ENCODE measurements at places on chromosomes 12 and 14.

DNA sequence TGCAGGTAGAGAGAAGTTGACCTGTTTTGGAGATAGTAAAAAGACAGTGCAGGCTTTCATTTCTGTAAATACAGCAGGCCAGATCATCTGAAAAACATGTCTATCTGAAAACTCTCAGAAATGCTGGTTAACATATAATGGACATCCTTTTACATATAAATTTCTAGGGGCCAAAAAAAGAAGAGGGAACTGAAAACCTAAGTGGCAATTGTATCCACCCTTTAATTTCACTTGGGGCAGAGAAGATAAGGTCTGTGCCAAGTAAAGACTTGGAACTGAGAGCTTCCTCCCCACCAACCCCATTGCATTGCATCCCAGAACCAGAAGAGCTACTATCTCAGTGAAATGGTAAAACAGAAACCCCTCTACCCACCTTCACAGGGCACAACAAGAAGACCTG lies 141.0 kb downstream of the SRGAP1 start:
- DNase-seq = no peak

- DNase-seq = no peak
Observed at GRCh38 chr14:96584199-96584906, 82.2 kb downstream of the PAPOLA start.

DNA sequence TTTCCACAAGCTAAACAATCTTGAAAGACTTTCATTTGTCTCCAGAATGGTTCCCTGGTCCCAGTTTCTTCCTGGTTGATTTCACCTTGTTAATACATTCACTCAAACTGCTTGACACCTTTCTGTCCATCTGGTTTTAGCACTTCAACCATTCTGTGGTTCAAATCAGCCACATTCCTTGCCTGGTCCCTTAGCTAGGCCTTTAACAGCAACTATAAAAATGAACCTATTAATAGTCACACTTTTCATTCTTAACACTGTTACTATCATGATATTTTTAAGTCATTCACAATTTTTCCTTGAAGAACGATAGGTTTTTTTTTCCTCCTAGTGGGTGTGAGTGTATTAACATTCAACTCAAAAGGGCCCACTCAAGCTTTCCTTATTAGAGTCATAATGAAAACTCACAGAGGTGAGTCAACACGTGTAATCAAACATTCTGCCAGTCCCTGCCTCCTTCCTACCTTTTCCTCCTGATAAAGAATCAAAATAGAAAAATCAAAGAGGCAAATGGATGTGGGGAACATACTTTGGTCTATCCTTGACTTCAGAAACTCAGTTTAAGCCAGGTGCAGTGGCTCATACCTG lies 34.4 kb upstream of the CCNT1 start:
- no peak for DNase-seq

DNA sequence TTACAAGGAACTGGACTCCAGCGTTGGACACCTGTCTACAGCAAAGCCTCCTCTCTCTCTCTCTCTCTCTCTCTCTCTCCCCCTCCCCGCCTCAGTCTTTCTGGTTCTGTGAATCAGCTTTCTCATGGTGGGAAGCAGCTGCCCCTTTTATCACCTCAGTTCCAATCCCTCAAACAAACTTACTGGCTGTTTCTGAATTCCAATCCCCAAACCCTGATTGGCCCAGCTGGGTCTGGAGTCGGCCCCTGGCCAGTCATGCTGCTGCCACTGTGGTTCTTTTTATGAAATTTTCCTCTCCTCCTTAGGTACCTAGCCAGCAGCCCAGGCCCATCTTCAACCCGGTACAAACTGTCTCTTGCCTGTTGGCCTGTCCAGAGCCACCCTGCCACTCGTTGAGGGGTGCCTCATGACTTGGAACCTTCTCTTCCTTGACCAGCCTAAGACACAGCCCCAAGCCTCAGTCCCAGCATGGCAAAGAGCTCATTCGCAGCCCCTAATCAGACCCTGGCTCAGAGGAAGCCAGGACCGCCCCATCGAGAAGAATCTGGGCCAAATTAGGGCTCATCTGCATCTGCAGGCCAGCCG lies 9.4 kb upstream of the MORN3 start:
- no peak for DNase-seq

DNA sequence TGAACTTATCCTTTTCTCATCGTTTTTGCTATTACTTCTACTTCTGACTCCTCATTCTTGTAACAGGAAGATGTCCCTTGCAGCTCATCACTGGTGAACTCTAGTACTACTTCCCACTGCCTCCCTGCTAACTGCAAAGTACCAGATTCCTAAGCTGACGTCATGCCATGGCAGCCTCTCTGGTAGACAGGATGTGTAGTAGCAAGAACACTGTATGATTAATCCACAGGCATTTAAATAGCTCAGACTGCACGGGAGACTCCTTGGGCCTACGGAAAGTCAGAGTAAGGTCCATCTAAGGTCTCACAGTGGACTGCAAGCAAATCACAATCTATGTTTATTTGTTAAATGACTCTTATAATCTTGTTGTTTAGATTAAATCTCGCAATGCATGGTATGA lies 43.5 kb downstream of the DNAI7 start:
- no peak for DNase-seq

DNA sequence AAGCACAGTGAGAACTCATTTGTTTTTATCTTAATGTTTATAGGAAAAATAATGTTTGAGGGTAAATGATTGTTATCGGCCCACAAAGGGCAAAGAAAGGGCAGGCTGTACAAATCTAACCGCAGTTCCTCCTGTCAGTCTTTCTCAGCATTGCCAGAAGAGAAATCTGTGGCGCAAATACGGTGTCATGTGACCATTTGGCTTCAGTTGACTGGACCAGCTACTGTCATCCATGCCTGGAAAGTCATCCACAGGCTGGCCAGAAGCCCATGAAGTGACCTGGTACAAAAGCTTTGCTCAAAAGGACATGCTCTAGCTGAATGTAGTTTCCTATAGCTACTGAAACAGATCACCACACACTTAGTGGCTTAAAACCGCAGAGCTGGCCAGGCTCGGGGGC lies 43.6 kb downstream of the HCAR2 start:
- DNase-seq = no peak

DNA sequence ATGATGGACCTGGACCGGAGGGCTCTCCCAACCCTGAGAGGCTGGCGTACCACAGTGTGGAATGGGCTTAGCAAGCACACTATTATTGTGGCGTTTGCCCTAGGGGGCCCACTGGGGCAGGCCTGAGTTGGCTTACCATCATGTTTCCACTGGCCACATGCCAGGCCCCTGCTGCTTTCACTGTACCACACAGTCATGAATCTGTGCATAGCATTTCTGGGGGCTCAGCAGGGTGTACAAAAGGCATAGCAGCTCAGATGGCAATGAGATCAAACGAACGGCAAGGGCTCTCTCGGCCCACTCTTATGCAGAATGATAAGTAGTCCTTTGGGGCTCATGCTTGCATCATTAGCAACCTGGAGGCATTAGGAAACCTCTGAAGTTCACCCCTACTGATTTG lies 137.0 kb upstream of the HIF1A start:
- no peak for DNase-seq

DNA sequence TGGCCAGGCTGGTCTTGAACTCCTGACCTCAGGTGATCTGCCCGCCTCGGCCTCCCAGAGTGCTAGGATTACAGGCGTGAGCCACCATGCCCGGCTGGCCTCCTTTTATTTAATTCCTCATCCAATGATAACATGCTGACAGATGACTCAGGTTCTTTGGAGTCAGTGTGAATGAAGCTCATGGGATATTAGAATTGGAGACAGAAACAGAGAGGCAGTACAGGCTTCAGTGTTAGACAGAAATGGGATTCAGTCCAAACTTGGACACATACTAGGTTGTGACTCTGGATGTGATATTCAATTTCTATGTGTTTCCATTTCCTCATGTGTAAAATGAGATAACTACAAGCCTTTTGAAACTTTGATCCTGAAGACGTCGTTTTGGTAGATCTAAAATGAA lies 47.3 kb downstream of the PDE3A start:
- DNase-seq = no peak

DNA sequence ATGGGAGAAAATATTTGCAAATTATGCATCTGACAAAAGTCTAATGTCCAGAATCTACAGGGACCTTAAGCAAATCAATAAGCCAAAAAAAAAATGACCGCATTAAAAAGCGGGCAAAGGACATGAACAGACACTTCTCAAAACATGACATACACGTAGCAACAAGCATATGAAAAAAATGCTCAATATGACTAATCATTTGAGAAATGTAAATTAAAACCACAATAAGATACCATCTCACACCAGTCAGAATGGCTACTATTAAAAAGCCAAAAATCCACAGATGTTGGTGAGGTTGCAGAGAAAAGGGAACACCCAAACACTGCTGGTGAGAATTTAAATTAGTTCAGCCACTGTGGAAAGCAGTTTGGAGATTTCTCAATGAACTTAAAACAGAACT lies 16.1 kb downstream of the PAWR start:
- no peak for DNase-seq
